Activated CD4-positive, alpha-beta T cell treated with anti-CD3 and anti-CD28 coated beads, Interleukin-2, amount 50 U/mL, for 4 hours (primary cell): ENCODE measurements at places on chromosomes 6 and 20.

GRCh38 chr6:113120582-113121285 is 736.4 kb upstream of the MARCKS start:
- no peak for DNase-seq

GRCh38 chr20:47141941-47142773 is 214.3 kb downstream of the ZMYND8 start:
- DNase-seq: no peak

GRCh38 chr6:98467091-98467490 is 367.3 kb upstream of the POU3F2 start:
- no peak for DNase-seq

DNA sequence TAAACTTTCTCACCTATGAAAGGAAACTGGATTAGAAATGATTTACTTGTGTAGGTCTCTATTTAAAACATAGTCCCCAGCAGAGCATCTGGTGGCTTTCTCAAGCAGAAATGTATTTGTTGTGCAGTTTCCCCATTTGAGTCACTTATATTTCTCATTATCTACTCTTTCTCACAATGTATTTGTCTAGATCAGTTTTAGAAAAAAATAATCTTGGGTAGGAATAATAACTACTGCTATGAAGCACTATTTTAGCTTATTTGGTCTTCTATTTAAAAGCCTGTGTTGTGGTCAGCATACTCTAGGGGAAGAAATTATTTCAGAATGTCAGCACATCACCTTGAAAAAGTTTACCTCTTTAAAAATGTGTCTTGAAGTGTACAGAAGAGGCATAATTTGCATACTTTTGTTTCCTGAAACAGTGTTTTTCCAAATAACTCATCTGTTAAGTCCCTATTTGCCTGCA is 60.9 kb upstream of the PRL start:
- no peak for DNase-seq

DNA sequence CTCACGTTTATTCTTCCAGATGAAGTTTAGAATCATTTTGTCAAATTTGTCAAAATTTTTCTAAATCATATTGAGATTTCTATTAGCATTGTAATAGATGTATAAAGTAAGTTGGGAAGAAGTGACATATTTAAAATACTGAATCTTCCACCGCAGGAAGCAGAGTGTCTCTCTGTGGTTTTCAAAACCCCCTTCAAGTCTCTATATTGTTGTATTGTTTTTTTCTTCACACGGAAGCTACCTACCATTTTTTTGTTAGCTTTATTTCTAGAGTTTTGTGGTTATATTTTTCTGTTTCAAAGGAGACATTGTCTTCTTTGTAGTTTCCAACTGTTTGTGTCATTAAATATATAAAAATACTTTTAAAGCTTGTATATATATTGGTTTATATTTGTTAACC is 188.6 kb downstream of the ZDHHC14 start:
- no peak for DNase-seq

- DNase-seq: no peak
Observed at GRCh38 chr6:12944001-12944400, 227.4 kb downstream of the PHACTR1 start.

DNA sequence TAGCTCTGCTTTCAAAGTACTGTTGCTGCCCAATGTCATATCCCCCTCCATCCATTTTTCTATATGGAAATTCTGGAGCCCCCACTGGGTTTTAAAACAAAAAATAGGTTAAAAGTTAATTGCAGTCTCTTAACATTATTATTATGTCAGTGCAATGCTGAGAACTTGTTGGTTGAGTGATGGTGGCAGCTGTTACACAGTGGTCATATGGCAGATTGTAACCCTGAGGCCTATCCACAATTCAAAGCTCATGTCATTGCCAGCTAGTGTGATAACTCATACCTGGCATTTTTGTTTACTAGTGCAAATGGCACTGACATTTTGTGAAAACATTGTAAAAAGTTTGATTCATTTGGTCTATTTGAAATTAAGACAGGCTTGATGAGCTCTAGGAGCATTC is 305.7 kb upstream of the FLRT3 start:
- no peak for DNase-seq

GRCh38 chr6:89509777-89510281 is 76.9 kb downstream of the ANKRD6 start:
- DNase-seq: no peak

DNA sequence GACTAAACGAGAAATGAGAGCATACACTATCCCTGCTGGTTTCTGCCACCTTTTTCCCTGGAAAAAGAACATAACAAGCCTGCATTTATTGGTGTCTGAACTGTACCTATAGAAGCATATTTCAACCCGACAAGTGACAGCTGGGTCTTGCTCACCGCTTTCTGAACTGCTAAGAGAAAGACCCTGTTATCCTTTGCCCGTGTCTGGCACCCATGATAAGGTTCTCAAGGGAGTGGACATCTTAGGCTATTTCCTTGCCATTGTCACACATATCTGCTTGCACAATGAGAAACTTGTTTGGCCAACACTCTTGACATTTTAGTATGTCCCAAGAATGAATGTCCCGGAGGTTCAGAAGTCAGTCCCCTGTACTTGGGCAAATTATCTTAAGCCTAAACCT is 19.3 kb downstream of the RIPOR2 start:
- DNase-seq: no peak

DNA sequence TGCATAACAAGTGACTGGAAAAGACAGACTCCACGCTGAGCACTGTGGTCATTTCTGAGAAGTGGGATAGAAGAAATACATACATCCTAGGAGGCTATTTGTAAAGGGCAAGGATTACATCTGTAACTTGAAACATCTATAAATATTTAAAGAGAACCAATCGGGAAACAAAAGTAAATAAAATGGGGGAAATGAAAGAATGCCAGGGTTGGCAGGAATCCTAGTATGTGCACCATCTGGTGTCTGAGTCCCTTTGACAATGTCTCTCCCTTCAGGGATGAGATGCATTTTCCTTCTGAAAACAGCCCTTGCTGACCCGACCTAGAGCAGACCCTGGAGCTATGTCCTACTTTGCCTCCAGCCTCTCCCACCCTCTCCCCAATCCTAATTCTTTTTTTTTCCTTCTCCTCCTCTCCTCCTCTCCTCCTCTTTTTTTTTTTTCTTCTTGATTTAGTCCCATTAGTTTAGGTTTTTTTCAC is 53.2 kb downstream of the VSTM2L start:
- DNase-seq: no peak

GRCh38 chr6:87465051-87465450 is 7.7 kb upstream of the SLC35A1 start:
- no peak for DNase-seq

- no peak for DNase-seq
Observed at GRCh38 chr6:69881322-69882151, 15.2 kb downstream of the COL19A1 start.

DNA sequence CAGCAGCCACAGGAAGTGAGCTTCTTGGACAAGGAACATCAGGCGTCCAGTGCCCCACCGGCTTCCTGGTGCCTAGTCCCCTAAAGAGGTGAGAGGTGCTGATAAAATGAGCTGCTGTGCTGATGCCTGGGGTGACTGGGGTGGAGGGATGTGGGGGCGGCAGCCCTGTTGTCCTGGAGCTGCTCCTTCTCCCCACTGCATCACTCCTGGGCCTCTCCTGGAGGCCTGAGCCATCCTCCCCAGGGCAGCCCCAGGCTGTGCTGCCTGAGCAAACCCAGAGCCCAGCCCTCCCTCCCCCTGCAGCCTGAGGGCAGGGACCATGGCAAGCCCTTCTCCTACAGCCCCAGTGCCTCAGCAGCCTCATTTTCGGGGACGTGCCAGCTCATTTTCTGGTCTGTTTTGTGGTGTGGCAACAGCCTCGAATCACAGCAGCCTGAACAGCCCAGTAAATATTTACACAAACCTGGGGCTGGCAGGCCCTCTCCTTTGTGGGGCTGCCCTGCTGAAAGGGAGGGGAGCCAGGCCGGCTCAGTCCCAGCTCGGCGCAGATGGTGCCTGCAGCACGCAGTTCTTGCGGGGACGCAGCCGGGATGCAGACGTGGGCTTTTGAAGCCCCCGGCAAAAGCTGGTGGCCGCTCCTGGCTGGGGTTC is 259.9 kb downstream of the DLL1 start:
- DNase-seq: no peak

GRCh38 chr6:151403919-151404308 is 12.6 kb upstream of the ZBTB2 start:
- no peak for DNase-seq

GRCh38 chr20:15763366-15763765 is 809.9 kb downstream of the KIF16B start:
- DNase-seq: no peak

GRCh38 chr6:93889713-93890112 is 470.4 kb upstream of the EPHA7 start:
- DNase-seq: no peak

DNA sequence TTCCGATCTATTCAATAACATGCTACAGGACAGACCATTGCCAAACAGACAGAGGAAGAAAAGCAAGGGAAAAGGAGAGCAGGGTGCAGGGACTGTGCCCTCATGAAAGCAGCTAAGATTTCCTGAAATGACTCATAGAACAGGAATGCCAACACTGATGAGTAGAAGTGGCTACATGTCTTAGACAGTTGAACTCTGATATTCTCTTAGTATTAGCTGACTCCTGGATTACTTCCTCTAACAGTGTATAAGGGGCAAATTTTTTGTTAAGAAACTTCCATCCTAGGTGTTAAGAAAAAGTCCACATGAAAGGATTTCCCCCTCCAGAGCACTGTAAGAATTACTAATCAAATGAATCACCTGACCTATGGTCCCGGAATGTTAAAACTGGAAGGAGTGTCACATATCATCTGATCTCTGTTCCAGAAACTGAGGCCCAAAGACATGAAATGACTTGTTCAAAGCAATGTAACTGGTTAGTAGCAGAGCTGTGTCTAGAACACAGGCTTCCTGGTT is 224.9 kb downstream of the IBTK start:
- no peak for DNase-seq
